ENCODE measurements at places on chromosomes 12 and 14.
A peak's percentile ranks its signal among the peaks of the same experiment; 100 is the strongest.

DNA sequence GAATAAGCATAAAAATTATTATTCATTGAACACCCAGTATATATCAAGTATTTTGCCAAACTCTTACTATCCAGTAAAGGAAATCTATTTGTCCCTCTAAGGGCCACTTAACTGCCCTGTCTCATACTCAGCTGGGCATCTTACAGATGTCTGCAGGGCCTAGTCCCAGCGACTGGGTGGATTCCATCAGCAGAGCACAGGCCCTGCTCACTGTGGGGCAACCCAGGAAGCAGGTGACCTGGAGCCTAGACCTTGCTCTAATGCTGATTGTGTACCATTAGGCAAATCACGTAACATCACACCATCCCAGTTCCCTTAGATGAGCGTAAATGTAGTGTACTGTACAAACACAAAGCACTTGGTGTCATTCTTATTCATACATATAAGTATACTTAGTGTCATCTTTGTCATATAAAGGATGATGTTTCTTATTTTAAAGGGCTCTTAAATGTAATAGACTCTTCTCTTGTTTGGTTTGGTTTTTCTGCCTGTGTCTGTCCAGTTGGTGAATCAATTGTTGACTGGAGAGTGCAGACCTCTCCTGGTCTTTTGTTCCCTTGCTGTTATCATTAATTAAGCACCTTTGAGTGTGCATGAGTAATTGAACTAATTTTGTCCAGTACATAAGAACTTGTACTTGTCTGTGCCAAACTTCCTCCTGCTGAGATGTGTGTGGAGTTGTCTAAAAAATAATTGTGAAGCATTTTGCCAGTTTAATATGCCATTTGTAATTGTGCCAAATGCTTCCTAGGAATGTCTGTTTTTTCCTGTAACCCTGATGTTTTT lies 49.3 kb downstream of the RAB35 start:
- H3K4me1 ChIP-seq, result no peaks in the 10 kb centered on the region
- peaks cover 54% of the 10 kb centered on the region for H3K27me3 ChIP-seq

GRCh38 chr12:5243014-5243413 lies 188.9 kb upstream of the NTF3 start:
- H3K27me3 ChIP-seq, result no peaks in the 10 kb centered on the region
- no peak overlapping the region for H3K4me3 ChIP-seq
- no peak for DNase-seq
- H3K27ac ChIP-seq, result no peak overlapping the region
- no peaks in the 10 kb centered on the region for H3K4me1 ChIP-seq
- no peaks in the 10 kb centered on the region for H3K36me3 ChIP-seq

DNA sequence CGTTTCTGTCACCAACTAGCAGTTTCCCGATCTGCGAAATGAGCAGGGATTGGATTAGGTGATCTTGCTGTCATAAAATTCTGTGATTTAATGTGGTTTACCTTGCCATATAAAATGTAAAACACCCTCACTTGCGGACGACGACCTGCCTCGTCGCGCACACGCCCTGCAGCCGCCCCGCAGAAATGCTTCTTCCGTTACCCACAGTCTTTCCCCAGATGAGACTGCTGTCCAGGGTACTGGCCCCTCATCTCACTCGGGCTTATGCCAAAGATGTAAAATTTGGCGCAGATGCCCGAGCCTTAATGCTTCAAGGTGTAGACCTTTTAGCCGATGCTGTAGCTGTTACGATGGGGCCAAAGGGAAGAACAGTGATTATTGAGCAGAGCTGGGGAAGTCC lies 17.7 kb upstream of the FOXJ2 start:
- H3K4me3 ChIP-seq, result no peak overlapping the region
- H3K27me3 ChIP-seq, result peaks cover 32% of the 10 kb centered on the region
- no peaks in the 10 kb centered on the region for H3K36me3 ChIP-seq
- peaks cover 5% of the 10 kb centered on the region for H3K4me1 ChIP-seq
- no peak for DNase-seq
- no peak overlapping the region for H3K27ac ChIP-seq

GRCh38 chr12:116559162-116559935 lies at the start of gene MAP1LC3B2:
MAP1LC3B2 (plus strand) TSS chr12:116559381; CDS start chr12:116575943, 16,562 bp downstream.
- no peak within 1 kb of the TSS for H3K4me3 ChIP-seq
- H3K36me3 ChIP-seq, result no peaks in the 10 kb centered on the region
- H3K27me3 ChIP-seq, result no peaks in the 10 kb centered on the region
- peak; percentile 87 for DNase-seq
- peaks cover 11% of the 10 kb centered on the region for H3K4me1 ChIP-seq
- peak within 1 kb of the TSS; percentile 77 for H3K27ac ChIP-seq

Data from mesenchymal stem cell (in vitro differentiated cells and primary cell).